A549 treated with AZD2906 at 1 μM for 4 hours (cell line): ENCODE measurements at places on chromosomes 1 and 21. TPM values are rescaled to one million over a fixed set of nuclear protein-coding genes. Genes with fewer than 3 reads are reported as not detected.

The BLZF1 gene
- total RNA-seq = 12.5 to 19.3 TPM (median 13.4 TPM) in 5 replicates

The DDR2 gene
- 0.32 to 0.69 TPM (median 0.44 TPM) in 5 replicates for total RNA-seq

The BMP8A gene
- total RNA-seq = 0.07 to 0.29 TPM (median 0.13 TPM) in 5 replicates

The GJB5 gene
- total RNA-seq = 0.06 to 0.15 TPM (median 0.12 TPM) in 4 of 5 replicates, not detected in the other

The EPHA2 gene
- total RNA-seq = 98.2 to 125 TPM (median 118 TPM) in 5 replicates

The CYP2J2 gene
- 0.03 to 0.11 TPM (median 0.06 TPM) in 4 of 5 replicates, not detected in the other for total RNA-seq

The COA6 gene
- total RNA-seq = 80.0 to 96.9 TPM (median 86.2 TPM) in 5 replicates

The ORC1 gene
- 22.0 to 27.7 TPM (median 23.6 TPM) in 5 replicates for total RNA-seq

The TRIM45 gene
- total RNA-seq = 0.90 to 1.6 TPM (median 1.1 TPM) in 5 replicates

The HRNR gene
- 0.01 TPM in 2 of 5 replicates, not detected in the others for total RNA-seq

The RHOU gene
- 12.7 to 18.4 TPM (median 16.6 TPM) in 5 replicates for total RNA-seq

The IPO9 gene
- 24.6 to 43.9 TPM (median 39.6 TPM) in 5 replicates for total RNA-seq

The VASH2 gene
- 2.2 to 3.9 TPM (median 2.8 TPM) in 5 replicates for total RNA-seq

The AJAP1 gene
- total RNA-seq = not detected in 5 replicates

The FGR gene
- 0.03 to 0.08 TPM (median 0.06 TPM) in 4 of 5 replicates, not detected in the other for total RNA-seq

The FTCD gene
- total RNA-seq = 0.23 to 0.24 TPM (median 0.23 TPM) in 3 of 5 replicates, not detected in the others

The S100A7 gene
- not detected in 5 replicates for total RNA-seq

The LHX8 gene
- total RNA-seq = 0.62 to 1.0 TPM (median 0.93 TPM) in 5 replicates

The UMODL1 gene
- not detected in 5 replicates for total RNA-seq

The ELOVL1 gene
- 138 to 155 TPM (median 146 TPM) in 5 replicates for total RNA-seq

The TSPEAR gene
- total RNA-seq = not detected in 5 replicates

The CYP4A11 gene
- total RNA-seq = not detected in 5 replicates

The EPHB2 gene
- total RNA-seq = 29.5 to 35.6 TPM (median 34.4 TPM) in 5 replicates
